ENCODE measurements at places on chromosomes 1 and 21.

DNA sequence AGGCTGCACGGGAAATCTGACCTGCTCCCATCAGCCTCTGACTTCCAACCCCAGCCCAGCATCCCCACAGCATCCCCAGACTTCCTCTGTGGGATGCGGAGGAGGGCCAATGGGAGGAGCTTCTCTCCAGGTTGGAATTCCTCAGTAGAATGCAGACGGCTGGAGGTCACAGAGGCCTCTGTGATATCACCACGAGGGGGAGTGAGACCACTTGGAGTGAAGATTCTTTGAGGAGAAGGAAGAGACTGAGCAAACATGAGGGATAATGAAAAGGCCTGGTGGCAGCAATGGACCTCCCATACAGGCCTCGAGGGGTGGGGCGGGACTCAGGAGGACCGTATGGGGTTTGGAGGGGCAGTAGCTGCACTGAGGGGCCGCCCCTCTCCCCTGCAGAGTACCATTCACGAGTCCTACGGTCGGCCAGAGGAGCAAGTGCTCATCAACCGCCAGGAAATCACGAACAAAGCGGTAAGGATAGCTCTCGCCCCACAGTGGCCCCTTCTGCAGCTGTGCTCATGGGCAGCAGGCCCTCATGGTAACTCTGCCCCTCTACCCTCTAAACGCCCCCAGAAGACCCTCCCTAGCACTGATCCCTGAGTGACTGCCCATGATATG lies at the start of gene CATSPER4:
TSS of gene CATSPER4 (plus strand) at position 230 of the 615 bp plus-strand sequence. CDS start at position 256, 26 bp downstream.
- no peak for DNase-seq

DNA sequence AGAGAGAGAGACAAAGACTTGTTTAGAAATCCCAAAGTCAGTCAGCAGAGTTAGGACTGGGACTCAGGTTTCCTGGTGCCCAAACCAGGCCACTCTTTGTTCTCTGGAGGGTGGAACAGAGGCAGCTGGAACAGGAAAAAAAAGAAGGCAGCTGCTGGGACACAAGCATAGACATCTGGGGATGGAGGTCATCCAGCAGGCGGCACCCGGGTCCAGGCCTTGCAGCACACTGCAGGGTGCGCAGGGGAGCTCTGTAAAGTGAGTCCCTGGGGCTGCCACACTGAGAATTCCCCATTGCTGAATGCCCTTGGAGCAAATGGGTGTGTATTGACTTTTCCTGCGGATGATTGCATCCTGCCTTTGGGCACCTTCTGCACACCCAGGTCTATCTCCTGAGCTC lies 222.9 kb upstream of the CSF3R start:
- DNase-seq: no peak

- no peak for DNase-seq
These were observed 251.4 kb upstream of the B3GALT2 start for GRCh38 chr1:193437785-193438184.

DNA sequence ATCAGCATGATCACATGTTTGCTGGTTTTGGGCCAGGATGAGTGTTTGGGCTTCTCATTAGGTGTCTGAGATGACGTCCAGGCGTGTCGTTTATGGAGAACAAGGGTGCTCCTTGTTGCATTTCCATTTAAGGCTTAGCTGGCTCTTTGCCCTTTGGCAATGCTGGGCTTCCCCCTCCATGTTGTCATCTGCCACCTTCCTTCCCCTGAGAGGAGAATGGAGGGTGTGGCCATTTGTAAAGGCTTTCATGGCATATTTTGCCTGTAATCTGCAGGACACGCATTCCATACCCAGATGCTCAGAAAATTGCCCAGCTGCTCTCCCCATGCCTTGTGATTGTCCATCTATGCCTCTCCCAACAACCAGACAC lies 27.7 kb downstream of the PKP1 start:
- DNase-seq: no peak

GRCh38 chr1:83029050-83029449 lies 969.9 kb downstream of the TTLL7 start:
- DNase-seq: no peak

- no peak for DNase-seq
These were observed 142.9 kb upstream of the ATP1B1 start for GRCh38 chr1:168963601-168964000.

DNA sequence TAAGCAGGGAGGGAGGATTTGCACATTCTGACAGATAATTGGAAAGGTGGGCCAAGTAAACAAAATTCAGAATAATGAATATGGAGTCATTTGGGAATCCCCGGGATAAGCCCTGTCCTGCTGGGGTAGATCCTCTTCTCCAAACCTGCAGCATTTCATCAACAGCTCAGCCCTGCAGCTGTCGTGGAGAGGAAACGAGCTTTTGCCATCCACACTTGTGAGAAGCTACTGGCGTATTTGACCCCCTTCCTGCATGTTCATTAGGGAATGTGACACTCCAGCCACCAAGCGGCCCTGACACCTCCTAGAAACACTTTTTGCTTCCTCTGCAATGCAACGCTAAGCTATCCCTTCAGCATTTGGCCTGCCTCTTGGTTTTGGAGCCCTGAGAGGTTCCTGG lies 8.0 kb upstream of the LEFTY2 start:
- no peak for DNase-seq

GRCh38 chr1:243230914-243231313 lies 24.2 kb downstream of the CEP170 start:
- DNase-seq: no peak

- DNase-seq: no peak
These were observed 3.7 kb downstream of the ENTREP3 start for GRCh38 chr1:155251566-155251965.

DNA sequence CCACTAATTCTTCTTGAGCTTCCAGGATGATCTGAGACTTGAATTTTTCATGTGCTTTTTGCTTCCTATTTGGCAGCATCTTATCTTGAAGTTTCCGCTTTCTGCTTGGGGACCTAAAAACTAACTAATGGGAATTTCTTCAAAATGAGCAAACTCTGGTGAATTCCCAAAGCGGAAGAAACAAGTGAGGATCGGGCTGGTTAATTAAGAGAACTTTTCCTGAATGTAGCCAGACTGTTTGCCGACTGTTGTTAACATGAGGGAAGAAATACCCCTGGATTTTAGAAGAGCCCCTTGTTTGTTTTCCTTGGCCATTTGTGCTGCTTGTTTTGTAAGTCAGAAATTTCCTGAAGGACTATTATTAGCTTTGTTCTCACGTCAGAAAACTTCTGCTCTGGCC lies 6.1 kb upstream of the SELE start:
- no peak for DNase-seq

DNA sequence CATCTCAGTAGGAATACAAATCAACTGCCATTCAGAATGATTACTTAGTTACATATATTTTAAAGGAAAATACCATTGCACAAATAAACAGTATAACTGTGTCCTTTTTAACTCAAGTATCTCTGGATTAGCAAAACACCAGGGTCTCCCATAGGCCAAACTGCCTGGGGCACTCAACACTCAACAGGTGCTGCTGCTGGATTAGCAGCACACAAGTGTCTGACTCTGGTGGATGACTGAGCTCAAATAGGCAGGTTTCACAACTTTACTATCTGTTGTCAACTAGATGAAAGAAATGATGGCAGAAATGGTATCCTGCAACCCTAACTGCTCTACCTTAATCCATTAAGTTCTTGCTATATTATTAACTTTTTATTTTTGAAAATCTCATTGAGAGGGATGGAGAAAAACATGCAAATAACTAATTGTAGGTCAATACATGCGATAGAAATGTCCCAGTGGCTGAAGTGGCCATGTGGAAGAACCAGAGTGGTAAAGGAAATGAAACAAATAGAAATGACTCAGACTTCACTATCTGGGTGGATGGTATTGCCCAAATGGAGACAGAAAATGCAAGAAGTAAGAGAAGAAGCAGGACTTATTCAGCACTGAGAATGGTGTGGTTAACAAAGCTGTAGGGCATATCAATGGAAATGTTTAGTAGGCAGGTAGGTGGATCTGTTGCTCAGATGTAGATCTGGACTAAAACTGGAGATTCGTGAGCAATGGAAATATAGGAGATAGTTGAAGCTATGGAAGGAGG lies 90.8 kb upstream of the CCDC190 start:
- DNase-seq: no peak

DNA sequence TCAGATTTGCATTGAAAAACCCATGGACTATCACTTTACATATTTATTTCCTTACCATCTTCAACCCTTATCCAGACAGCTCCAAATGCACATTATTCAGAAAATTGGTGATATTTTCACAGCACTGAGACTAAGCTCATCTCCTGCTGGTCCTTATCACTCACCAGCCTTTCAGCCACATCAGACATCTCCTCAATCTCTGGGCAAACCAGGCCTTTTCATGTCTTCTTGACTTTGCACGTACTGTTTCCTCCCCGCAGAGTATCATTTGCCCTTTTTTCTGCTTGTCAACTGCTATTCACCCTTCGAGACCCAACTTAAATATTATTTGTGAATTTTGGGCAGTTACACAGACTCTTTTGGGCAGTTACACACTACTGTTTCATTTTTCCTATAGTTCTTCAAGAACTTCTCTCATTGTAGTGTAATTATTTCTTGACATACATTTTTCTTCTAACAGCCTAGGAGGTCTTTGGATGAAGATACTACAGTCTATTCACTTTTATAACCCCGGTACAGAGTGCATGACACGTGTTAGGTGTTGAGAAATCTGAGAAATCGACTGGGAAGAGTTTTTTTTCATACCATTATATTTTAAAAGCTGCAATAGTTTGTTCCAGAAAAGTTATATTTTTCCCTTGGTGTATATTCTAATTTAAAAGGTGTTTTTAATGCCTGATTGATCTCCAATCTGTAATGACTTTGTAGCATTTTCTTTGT lies 98.0 kb downstream of the FGGY start:
- no peak for DNase-seq

DNA sequence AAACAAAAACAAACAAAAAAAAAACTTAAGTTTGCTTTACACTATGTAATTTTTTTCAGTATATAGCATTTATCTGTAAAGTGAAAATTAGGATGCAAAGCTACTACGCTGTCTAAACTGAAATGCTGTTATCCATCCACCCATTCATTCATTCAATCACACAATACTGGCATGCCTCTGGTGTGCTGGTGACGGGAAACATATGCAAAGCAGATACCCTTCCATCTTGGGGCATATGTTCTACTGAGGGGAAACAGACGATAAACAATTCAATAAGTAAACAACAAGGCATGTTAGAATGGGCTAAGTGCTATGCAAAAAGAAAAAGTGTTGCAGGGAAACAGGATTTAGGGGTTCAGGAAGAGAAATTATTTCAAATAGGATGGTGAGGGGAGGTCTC lies 3.2 kb downstream of the CLSTN1 start:
- no peak for DNase-seq

DNA sequence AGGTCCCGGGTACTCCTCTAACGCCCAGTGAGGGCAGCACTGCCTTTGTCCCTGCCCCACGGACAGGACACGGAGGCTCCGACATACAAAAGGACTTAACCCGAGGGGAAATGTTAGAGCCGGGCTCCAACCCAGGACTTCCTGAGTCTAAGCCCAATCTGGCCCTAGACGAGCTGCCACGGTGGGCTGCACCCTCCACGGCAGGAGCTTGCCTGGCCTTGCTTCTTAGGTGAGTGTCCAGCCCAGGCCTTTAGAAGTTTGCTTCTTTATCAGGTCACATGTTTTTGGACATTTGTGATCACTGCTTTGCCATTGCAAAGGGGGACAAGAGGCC lies 11.0 kb upstream of the TMEM200B start:
- no peak for DNase-seq

GRCh38 chr1:109769330-109770078 lies 5.8 kb upstream of the EPS8L3 start:
- no peak for DNase-seq

- no peak for DNase-seq
These were observed 218.4 kb downstream of the HLX start for GRCh38 chr1:221097479-221098281.

GRCh38 chr1:53561503-53562105 lies 102.4 kb downstream of the DMRTB1 start:
- DNase-seq: no peak

GRCh38 chr1:208977012-208977411 lies 606.5 kb upstream of the CAMK1G start:
- DNase-seq: no peak

DNA sequence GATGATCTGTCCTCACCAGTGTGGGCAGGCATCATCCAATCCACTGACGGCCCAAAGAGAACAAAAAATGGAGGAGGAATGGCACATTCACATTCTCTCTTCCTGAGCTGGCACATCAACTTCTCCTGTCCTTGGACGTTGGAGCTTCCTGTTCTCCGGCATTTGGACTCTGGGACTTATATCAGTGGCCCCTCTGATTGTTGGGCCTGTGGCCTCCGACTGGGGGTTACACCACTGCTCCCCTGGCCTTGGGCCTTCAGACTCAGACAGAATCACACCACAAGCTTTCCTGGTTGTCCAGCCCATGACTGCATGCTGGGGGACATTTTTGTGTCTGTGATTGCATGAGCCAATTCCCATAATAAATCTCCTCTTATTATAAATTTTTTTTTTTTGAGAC lies 20.1 kb downstream of the IFNLR1 start:
- no peak for DNase-seq

DNA sequence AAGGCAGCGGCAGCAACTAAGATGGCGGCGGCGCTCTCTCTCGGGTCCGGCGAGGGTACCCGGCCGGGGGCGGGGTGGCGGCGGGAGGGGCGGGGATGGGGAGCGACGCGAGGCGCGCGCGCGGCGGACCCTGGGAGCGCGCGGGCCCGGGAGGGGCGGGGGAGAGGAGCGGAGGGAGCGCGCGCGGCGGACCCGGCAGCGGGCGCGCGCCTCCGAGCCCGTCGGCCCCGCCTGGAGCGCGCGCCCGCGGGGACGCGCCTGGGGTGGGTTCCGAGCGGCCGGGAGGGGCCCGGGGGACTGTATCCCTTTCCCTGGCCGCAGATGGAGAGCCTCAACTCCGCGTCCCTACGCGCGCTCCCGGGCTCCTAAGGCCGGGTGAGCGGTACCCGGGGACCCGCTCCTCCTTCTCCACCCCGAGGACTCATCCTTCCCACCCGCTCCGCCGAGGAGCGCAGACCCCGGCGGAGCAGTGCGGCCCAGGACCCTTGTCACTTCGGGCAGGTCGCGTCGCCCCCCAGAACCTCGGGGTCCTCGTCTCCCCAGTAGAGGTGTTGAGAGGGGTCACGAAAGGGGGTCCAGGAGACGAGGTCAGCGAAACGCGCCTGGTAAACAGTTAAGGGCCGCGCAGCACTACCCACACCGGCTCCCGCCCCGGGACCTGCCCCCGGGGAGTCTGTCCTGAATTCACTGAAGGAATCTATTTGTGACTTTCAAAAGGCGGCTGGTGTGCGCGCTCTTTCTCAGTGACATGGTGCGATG lies at the start of gene CLSTN1:
TSS of gene CLSTN1 (minus strand) at position 23 of the 759 bp plus-strand sequence. CDS start 232 bp downstream, outside the sequence.
- peak; percentile 82 for DNase-seq

DNA sequence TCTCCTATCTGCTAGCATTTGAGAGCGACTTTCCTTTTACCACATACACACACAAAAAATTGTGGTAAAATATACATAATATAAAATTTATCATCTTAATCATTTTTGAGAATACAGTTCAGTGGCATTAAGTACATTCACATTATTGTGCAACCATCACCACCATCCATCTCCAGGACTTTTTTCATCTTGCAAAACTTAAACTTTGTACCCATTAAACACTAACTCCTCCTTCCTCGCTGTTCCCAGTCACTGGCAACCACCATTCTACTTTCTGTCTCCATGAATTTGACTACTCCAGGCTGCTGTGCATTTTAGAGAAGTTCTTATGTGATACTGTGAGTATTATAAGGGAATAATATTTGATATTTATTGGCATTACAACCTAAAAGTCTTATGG lies 181.3 kb downstream of the C1orf21 start:
- DNase-seq: no peak
